ENCODE measurements at places on chromosomes 7 and 10.

DNA sequence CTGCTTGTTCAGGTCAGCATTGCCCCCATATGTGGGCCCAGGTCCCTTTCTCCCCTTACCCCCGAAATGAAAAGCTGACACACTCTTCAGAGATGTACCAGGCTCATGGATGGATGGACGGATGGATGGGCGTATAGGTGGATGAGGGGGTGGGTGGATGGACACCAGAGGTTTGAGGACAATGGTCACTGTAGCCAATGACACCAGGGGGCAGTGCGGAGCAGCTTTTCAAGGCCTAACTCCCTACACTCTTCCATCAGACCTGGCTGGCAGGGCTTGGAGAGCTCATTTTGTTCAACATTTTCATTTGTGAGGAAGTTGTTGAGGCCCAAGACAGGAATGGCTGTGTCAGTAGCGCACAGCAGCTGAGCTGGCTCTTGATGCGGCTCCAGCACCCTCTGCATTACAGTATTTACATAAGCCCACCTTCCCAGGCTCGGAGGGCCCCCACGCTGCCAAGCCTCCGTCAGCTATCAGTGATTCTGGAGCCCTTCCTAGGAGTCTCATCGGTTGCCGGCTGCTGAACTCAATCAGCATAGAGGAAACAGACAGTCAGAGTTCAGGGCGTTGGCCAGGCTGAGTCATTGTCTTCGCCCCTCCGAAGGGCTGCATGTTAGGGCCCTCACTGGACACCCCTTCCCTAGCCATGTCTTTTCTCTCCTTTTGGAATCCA is 11.6 kb upstream of the FFAR4 start:
- no peak for DNase-seq

GRCh38 chr7:64868499-64868898 is 34.6 kb upstream of the ZNF273 start:
- no peak for DNase-seq

- DNase-seq: no peak
These were observed 16.3 kb downstream of the MBL2 start for GRCh38 chr10:52756295-52756694.

DNA sequence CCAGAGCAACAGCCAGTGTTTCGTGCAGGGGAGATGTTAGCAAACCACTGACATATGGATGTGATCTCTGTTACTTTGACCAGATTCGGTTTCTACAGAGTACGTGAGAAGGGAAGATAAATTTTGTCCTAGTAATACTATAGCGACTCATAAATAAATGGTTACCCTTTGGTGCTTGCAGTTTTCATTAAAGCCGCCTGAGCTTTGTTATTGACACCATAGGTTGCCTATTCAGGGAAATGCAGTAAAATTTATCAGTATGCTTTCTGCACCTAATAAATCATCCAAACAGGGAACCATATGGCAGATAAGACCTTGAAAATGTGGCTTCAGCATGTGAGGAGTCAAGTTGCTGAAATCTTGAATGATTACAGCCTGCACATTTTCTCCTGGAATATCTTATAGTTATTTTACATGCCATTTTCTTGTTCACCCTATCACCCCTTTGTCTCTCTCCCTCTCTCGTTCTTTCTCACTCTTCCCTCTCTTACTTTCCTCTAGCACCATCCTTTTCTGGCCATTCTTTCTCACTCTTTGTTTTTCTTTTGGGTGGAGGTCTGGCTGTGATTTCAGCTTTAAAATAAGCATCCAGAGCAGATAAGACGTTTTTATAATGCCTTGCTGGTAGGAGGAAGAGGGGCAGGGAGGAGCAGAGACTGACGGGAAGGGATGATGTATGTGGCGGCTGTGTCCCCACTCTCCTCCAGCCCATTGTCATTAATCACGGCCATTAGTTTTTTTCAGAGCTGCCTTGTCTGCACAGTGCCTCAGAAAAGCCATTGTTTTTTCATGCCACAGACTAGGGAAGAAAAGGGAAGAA is 182.5 kb downstream of the LRMDA start:
- peak; percentile 28 for DNase-seq

DNA sequence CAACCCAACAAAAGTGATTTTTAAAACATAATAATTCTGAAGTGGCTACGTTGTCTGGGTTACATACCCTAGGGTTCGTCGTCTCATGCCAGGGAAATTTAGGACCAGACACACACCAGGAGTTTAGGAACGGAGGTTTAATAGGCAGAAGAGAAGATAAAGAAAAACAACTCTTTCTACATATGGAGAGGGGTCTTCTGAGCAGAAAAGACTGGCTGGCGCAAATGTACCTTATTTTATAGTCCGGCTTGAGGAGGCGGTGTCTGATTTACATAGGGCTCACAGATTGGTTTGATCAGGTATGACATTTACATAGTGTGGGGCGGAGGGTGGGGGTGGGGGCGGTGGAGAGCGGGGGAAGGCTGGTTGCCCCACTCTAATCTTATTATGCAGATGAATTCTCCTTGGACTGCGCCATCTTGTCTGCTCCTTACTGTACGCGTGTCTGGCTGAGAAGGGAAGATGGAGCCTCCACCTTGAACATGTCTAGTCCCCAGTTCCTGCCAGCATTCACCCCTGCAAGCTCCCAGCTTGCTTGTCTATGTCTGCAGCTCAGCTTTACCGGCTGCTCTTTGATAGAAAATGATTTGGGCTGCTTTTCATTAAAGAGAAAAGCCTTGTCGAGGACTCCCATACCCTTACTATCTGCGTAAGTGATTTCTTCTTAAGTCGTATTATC is 98.7 kb downstream of the RALA start:
- DNase-seq: no peak

GRCh38 chr10:119414081-119414611 is 128.4 kb downstream of the RGS10 start:
- DNase-seq: no peak

- DNase-seq: no peak
These were observed 129.0 kb downstream of the GPAM start for GRCh38 chr10:112054516-112054915.

GRCh38 chr10:34760606-34761005 is 54.5 kb downstream of the PARD3 start:
- DNase-seq: no peak

- no peak for DNase-seq
These were observed 73.2 kb upstream of the GTF2I start for GRCh38 chr7:74584160-74584954.

GRCh38 chr7:74400420-74401136 is 53.1 kb upstream of the GTF2IRD1 start:
- no peak for DNase-seq

- no peak for DNase-seq
These were observed 147.6 kb upstream of the CSTF2T start for GRCh38 chr10:51846856-51847506.

DNA sequence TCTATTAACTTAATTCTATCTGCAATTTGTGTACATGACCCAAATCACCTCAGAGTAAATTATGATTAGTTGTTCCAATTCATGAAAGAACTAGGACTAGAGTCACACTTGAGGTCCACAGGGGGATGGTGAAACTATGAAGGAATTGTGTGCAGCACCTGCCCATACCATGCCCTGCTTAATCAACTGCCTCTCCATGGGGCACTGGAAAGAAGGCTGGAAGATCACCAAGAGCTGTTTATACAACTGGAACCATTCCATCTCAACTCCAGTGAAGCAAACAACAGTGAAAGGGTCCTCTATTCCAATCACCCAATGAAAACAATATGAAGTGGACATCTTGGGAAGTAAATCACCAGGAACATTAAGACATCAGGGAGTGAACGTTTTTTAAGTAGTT is 98.7 kb upstream of the SEMA3D start:
- no peak for DNase-seq

- DNase-seq: no peak
These were observed 213.3 kb upstream of the PHYHIPL start for GRCh38 chr10:58963101-58963534.

GRCh38 chr10:97891497-97892167 is 42.0 kb downstream of the GOLGA7B start:
- no peak for DNase-seq

GRCh38 chr7:95925971-95926370 is 153.6 kb downstream of the DYNC1I1 start:
- no peak for DNase-seq

- no peak for DNase-seq
These were observed 48.9 kb downstream of the CUX1 start for GRCh38 chr7:101866328-101866727.

- no peak for DNase-seq
These were observed 140.8 kb upstream of the FAM20C start for GRCh38 chr7:51456-52068.

- no peak for DNase-seq
These were observed 80.2 kb downstream of the VWDE start for GRCh38 chr7:12323415-12323814.

DNA sequence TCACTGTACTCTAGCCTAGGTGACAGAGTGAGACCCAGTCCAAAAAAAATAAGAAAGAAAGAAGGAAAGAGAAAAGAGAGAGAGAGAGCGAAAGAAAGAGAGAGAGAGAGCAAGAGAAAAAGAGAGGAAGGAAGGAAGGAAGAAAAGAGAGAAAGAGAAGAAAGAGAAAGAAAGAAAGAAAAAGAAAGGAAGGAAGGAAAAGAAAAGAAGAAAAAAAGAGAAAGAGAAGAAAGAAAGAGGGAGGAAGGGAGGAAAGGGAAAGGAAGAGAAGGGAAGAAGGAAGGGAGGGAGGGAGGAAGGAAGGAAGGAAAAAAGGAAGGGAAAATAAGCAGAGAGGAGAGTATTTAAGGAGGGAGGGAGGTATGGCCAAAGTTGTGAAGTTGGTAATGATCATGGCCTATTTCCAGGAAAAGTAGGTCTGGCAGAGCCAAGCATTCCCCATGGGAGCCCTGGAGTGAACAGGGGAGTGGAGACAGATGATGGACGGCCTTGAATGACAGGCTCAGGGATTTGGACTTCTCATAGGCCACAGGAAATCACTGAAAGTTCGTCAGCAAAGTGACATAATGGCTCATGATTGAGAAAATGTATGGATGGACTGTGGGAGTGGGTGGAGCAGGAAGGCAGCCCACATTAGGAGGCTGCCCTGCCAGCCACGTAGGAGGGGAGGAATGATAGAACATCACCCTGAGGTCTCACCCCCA is 44.8 kb upstream of the CUX1 start:
- DNase-seq: no peak

- no peak for DNase-seq
These were observed 142.6 kb downstream of the RNLS start for GRCh38 chr10:88440541-88440940.

DNA sequence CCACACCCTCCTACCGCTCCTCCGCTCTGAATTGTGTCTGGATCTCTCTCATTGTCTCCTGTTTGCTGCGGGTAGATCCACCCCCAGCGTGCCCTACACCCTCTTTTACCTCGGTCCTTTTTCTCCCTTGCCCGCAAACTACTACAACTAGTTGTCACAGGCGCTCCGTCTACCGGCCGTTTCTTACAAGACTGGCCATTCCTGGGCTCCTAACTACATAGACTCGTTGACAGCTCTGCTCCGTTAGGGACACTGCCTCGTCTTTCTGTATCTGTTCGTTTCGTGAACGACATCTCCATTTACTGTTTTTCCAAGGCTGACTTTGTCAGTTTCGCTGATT is 786 bp downstream of the TAF3 start:
- no peak for DNase-seq

DNA sequence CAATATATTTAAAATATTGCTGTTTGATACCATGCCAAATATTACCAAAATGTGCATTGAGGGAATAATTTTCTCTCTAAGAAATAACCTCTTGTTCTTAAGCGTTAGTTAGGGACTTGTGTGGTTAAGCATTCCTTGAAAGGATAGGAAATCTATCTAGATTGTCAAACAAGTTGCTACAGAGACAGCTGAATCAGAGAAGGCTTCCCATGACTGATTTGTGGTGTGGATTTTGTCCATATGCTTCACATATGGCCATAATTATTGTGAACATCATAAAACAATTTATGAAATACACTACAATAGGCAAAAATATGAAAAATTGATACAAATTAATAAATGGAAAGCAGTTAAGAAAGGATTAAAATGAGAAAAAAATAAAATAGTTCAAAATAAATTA is 96.3 kb downstream of the GNAT3 start:
- DNase-seq: no peak

DNA sequence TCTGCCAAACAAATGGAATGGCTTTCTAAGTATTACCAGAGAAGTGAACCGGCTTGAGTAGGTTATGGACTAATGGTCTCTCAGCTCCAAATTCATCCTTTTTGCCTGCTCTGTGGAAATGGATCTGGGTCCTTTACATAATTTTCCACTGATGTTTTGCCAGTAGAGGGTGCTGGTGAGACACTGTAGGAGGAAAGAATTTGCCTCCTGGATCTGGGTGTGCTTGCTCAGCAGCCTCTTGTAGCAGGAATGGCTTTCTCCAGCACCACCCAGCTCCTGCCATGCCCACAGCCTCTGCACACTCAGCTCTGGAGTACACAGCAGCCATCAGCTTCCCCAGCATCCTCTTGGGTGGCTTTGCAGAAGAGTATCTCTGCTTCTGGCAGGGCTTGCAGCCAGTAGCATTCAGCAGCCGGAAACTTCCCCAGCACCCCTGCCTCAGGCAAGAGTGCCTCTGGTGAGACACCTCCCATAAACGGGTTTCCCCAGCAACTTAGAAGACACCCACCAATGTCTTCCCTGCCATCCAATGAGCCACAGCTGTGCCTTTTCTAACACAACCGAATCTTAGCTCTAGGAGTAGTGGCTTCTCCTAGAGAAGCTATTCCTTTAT is 235.0 kb upstream of the PLPP4 start:
- peak; percentile 13 for DNase-seq

DNA sequence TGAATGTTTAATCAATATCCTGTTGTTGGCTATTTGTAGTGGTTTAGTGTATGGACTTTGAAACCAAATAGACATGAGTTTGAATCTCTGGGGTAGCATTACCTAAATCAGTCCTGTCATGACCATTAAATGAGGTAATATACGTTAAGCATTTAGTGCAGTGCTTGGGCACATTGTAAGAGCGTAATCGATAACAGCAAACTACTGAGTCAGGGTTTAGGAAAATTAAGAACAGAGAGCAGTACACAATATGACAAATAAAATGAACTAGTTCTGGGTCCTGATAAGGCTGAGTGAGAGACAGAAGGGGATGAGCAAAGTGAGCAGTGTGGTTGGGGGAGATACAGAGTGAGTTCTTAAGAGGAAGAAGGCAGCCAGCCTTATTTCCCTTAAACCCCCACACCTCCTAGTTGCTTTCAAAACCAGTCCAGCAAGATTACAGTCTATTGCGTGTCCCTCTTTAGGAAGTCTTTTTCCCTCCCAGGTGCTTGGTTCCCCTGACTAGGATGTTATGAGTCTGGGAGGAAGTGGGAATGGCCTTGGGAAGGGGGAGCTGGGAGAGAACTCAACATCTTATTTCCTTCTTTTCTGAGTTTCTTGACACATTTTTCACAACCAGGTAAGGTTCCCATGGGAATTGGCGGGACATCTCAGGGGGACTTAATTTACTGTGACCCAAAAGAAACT is 171.0 kb downstream of the SND1 start:
- DNase-seq: no peak

Measured in NCI-H2171 (cell line).